CD4-positive, alpha-beta T cell (primary cell): ENCODE measurements at places on chromosomes 5 and 9. TPM values are rescaled to one million over a fixed set of nuclear protein-coding genes. Genes with fewer than 3 reads are reported as not detected.

The TPM2 gene
- 63.1 TPM for total RNA-seq

The TNC gene
- total RNA-seq: 0.05 TPM

The PMPCA gene
- 109 TPM for total RNA-seq

The ADAMTS12 gene
- total RNA-seq: 0.06 TPM

The RACK1 gene
- 2,682 TPM for total RNA-seq

The STKLD1 gene
- 0.59 TPM for total RNA-seq
